Activated T-cell treated with anti-CD3 and anti-CD28 coated beads for 1 hour (primary cell): ENCODE measurements at places on chromosomes 1 and 21.
A peak's percentile ranks its signal among the peaks of the same experiment; 100 is the strongest.

- no peak for DNase-seq
These were observed 558 bp upstream of the BTG3 start for GRCh38 chr21:17613242-17613676.

DNA sequence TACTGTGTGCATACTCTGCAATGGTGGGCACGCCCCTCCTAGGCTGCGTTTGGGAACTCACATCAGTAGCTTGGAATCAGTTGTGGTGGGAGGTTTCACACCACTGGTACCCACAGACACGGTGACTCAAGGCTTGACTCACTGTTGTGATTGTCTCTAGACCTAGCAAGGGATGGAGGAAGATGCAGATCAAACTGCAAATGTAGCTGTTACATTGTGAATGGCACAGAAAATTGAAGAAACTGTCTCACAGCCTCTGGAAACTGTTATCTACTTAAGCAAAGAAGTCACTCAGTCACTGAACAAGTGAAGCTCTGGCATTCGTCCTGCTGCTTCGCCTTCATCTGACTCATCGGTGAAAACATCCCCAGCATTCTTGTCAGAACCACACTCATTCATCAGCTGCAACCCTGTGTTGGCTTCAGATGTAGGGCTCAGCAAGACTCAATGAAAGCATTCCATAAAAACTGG lies 59.5 kb downstream of the POFUT2 start:
- peak; percentile 44 for DNase-seq

GRCh38 chr1:243465738-243466137 lies 209.9 kb downstream of the SDCCAG8 start:
- no peak for DNase-seq

- no peak for DNase-seq
These were observed 245.3 kb upstream of the RAB4A start for GRCh38 chr1:229025576-229025975.

DNA sequence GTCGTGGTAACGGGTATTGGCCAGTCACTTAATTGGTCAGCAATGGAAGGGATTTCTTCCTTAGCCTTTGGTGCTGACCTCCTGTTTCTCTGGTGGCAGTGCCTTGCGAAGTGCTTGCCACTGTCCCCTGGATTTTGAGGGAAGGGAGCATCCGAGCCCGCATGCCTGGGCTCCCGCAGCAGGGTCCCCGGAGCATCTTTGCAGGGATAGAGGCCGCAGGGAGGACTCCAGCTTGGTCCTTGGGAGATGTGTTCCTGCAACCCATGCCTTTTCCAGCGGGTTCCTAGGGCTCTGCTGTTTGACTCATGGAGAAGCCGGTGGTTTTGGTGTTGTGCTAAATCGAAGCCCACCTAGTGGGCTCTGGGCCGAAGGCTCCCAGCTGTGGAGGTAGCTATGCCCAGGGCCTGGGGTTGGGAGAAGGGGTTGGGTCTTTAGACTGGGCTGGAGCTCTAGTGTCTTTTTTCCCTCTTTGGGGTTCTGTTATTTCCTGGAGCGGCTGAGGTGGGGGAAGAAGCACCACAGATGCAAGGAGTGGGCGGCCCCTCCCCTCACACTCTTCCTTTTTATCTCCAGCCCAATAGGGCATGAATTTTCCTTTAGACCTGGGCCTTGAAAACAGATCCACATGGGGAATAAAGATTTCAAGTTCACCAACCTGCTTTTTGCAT lies 39.0 kb downstream of the PIK3CD start:
- DNase-seq: no peak

DNA sequence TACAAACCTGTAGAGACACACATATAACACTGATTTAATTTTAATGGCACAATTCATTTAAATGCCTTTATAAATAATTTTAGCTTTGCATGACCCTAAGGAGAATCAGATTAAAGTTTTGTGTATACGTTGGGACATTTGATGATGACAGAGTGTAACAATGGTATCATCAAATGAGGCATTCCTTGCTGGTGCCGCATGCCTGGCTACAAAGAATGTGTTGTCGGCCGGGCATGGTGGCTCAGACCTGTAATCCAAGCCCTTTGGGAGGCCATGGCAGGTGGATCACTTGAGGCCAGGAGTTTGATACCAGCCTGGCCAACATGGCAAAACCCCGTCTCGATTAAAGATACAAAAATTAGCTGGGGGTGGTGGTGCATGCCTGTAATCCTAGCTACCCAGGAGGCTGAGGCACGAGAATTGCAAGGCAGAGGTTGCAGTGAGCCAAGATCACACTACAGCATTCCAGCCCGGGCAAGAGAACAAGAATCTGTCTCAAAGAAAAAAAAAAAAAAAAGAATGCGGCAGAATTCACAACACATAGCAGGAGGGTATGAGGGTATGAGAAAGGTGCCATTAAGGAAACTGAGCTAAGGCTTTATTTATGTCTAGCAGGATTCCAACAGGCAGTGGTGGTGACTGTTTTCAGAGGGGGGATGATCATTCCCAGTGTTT lies 58.9 kb downstream of the PTPN14 start:
- no peak for DNase-seq

GRCh38 chr1:88200545-88200944 lies 483.5 kb upstream of the PKN2 start:
- no peak for DNase-seq

DNA sequence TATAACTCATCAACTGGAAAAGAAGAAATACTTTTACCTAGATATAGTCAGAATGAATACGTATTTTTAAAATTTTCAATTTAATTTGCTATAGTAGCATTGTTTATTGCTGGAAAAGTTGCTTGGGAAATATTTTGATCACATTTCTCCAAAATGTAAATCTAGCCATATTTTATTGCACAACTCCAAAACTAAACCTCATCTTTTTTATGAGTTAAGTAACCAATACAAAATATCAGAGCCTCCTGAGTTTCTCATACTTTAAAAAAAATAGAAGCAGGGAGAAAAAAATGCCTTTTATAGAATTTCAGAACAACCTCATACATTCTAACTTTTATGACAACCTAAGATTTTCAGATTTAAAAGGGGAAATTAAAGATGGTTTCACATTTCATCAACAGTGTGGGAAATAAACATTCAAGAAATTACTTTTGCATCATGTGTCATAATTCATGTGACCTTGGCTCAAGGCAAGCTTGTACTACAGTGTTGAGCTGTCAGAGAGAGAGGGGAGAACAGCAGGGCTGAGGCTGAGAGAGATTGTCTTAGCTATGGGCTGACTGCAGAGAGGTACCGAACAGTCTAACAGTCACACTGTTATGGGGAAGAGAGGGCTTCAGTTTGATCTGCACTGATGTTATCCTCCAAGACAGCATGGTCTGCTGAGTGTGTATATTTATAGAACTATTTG lies 519.0 kb downstream of the LTN1 start:
- DNase-seq: no peak

- no peak for DNase-seq
These were observed 49.9 kb downstream of the PTP4A2 start for GRCh38 chr1:31888291-31888690.

- DNase-seq: no peak
These were observed 3.7 kb upstream of the PARP1 start for GRCh38 chr1:226411619-226412018.

DNA sequence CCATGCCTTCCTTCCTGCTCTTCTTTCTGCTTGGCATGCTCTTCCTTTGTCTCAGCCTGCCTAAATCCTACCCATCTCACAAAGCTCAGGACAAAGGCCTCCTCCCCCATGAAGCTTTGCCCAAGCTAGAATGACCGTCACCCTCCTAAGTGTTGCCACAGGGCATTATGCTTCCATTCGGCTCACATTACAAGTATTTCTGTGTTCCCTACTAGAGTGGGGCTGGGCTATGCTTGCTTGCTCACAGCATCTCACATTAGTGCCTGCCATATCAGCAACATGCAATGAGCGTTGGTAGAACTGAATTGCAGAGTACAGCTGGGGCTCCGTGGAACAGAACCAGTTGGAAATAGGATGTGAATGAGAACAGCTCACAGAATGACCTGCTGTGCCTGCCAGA lies 82.8 kb downstream of the CD58 start:
- DNase-seq: no peak

DNA sequence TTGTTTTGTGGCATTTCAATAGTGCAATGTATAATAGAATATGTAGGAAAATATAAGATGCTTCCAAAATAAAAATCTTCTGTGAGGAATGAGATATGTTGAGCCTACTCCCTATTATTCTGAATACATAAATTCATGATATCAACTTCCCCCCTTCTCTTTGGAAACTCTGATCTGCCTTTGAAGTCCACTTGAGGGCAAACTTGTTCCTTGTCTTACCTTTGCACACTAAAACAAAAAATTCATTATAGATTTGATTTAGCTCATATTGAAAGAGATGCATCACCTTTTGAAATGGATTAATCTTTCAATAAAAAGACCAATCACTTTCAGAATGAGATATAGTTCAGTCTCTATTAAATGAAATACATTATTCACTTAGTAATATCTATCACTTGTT lies 580.7 kb upstream of the ADGRL4 start:
- no peak for DNase-seq

GRCh38 chr1:54220004-54220811 lies 20.2 kb downstream of the MRPL37 start:
- DNase-seq: no peak

DNA sequence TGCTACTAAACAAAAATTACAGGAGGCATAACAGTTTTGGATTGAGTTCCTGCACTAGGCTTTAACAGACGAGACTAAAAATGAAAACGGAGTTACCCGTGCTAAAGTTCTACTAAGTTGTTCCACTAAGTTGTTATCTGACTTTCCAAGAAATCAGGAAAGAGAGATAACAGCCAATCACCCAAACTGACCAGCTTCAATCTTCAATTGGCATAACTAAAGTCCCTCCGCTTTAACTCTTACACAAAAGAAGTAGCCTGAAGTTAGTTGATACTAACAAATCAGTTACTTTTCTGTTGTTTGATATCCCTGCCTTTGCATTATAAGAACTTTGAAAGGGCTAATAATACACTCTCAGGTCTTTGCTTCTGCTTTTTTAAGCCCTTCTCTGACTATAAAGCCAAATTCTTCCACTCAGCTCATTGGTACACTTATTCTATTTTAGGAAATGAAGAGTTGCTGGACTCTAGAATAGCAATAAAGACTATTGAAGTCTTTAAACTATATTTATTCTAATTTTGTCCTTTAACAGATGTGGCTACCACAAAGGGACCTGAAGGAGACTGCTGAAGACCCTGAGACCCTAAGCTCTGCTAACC lies 61.3 kb downstream of the TESK2 start:
- no peak for DNase-seq

- DNase-seq: no peak
These were observed 93.9 kb downstream of the KCTD3 start for GRCh38 chr1:215661033-215661432.

DNA sequence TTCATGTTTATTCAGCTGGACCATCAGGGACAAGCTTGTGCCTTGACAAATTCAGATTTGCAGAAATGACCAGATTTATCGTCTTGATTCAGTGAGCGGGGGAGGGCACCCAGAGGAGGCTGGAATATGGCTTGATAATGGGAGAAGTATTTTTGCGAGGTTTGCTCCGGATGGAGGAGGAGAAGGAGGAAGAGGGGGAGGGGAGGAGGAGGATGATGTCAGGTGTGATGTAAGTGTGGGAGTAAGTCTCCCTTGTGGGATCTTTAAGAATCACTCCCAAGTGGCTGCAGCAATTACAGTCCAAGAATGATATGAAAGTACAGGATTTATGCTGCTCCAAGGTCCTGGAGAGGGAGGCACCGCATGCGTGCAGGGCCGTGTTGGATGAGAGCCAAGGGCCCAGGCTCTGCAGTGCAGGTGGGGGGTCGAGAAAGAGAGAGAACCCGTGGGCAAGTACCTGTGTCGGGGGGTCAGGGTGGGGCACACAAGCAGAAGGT lies 5.6 kb upstream of the ZNF496 start:
- no peak for DNase-seq

DNA sequence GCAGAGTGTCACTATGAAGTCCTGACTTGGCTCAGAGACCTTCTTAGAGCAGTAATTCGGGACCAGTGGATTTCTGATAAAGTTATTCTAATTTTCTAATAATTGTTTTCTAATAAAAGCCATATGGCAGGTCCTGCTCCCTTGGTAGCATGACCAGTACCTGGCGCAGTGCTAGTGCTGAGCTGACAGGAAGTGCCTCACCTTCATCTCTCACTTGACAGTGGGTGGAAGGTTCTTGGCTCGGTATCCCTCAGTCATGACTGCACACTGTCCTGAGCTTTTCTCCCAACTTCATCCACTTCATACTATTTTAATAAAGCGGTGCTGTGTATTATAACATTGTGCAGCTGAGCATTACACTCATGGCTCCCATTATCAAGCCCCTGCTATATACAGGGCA lies 14.1 kb downstream of the VANGL1 start:
- no peak for DNase-seq

DNA sequence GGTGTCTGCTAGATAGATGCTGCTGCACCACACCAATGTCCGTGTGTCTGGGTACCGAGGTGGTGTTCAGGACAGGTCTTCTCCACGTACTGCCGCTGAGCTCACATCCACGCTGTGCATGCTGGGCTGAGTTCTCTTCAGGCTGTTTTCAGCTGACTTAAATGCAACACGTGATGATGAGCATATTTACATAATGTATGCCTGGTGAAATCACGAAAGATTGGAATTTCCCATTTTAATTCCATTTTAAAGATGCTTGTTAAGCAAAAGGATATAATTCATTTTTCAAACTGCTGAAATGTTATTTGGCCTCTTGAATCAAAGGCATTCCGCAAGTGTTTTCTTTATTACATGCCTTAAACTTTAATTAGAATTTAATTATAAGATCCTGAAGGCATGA lies 107.9 kb downstream of the FGGY start:
- DNase-seq: no peak

DNA sequence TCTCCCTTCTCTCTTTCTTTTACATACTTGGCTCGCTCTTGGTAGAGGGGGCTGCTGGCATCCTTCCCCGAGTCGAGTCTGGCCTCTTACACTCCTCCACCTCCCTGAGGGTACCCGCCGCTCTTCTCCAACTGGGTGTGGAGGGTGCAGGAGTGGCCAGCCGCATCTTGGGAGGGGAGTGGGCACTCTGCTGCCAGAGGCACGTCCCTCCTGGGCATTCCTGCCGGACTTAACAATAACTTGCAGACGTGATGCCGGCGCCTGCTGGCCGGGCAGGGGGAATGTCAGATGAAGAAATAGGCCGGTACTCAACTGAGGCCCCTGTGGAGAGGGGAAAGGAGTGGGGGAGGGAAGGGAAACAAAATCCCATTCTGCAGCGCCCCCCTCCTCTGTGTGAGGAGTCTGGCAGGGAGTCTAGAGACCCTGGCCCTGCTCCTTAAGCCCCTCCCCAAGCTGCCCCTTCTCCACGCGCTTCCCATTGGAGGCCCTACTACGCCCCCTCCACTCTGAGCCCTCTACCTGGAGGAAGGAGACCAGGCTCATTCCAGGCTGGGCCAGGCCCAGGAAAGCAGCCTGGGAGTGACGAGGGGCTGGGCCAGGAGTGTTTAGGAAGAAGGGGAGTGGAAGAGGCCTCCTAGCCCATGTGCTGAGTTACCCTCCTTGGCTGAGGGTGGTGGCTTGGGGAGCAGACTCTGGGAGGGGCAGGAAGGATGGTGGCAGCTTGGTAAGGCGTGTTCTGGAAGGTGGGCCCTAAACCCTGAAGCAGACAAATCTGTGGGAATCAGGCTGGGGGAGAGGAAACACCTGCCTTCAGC lies 1.8 kb downstream of the ATP2B4 start:
- DNase-seq: no peak

- no peak for DNase-seq
These were observed 62.7 kb downstream of the PRDM2 start for GRCh38 chr1:13762642-13763041.

GRCh38 chr1:28070725-28071593 lies 17.5 kb downstream of the EYA3 start:
- DNase-seq: no peak
